ENCODE measurements at places on chromosomes 6 and 20.
A peak's percentile ranks its signal among the peaks of the same experiment; 100 is the strongest.

DNA sequence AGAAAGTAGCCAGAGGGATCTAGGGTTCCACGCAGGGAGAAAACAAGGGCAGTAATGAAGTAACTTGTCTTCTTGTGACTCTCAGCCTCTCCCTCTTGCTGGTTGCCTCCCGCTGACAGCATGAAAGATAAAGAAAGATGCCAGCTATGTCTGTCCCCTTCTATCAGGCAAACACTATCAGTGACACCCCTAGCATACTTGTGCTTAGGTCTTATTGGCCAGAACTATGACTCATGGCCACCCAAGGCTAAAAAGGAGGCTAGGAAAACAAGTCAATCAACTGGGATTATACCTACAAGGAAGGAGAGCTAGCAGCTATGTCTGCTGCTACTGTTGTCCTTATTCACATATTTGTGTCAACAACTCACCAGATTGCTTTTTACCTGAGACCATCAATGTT, 206.8 kb upstream of the SOX4 start:
- DNase-seq, result no peak

- DNase-seq, result no peak
Observed at GRCh38 chr6:8579372-8579771, 144.0 kb upstream of the SLC35B3 start.

DNA sequence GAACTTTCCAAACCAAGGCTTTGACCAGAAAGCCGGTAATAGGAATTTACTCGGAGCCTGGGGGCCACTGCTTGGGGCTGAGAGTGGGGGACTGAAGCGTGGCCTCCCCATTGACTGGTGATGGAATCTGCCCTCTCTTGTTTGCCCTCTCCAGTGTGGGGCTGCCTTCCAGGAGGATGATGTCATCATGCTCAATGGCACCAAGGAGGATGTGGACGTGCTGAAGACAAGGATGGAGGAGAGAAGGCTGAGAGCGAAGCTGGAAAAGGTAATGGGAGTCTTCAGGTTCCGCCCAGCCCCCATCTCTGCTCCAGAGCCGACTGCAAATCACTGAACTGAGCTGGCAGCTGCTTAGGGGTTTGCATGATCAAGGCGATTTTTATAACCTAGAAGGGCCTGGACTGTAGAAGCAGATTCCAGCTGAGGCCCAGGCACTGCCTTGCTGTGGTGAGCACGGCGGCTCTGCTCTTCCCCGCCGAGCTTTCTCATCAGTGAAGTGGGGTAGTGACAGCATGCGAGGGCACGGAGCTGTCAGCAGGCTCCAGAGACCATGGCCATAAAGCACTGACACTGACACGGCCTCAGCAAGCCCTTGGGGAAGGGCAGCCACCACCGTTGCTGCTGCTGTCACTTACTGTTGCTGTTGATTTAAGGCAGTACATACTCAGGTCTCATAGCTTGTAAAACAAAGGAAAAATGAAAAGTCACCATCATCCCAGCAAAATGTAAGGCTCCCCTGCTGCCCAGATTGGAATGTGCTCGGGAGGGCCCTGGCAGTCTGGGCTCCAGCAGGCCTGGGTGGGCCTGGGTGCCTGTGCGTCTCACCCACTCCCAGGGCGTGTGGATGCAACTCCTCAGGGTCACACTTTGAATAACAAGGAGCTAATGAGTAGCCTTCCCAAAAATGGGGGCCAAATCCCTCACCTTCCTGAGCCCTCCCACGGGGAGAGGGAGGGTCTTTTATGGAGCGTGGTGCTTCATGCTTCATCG, 11.1 kb upstream of the FAM209A start:
- DNase-seq, result no peak

DNA sequence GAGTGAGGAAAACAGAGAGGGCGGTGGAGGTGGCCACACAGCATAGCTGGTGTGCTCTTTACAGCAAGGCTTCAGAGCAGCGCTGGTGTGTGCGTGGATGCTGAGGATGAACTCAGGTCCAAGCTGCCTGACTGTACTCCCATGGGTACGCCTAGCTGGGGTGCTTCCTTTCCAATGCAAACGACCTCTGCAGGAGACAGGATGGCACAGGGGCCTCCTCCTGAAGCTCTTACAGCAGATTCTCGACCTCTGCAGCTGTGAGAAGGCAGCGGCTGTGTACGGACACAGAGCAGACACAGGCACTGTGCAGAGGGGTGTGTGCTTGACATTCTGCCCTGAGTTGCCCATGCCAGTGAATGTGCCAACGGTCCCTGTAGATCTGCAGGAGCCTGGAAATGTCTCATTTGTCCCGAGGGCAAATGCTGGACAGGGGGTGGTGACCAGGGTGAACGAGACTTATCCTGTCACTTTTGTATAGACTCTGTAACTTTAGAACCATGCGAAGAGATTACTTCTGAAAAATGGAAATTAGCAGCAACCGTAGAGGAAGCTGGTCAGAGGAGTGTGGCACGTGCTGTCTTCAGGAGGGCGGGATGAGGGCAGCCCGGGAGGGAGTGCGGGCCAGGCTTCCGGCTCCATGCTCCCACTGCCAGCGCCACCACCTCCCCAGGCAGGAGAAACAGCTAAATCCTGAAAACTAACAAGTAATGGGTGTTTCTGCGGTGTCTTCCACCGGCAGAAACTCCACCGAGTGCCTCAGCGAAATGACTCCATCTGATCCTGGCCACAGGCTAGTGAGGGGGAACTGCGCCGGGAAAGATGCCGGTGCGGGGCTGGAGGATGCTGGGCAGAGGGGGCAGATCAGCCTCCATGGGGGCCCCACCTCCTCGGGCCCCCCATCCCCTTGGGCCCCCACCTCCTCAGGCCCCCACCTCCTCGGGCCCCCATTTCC, 120.9 kb upstream of the RPS6KA2 start:
- DNase-seq, result no peak

DNA sequence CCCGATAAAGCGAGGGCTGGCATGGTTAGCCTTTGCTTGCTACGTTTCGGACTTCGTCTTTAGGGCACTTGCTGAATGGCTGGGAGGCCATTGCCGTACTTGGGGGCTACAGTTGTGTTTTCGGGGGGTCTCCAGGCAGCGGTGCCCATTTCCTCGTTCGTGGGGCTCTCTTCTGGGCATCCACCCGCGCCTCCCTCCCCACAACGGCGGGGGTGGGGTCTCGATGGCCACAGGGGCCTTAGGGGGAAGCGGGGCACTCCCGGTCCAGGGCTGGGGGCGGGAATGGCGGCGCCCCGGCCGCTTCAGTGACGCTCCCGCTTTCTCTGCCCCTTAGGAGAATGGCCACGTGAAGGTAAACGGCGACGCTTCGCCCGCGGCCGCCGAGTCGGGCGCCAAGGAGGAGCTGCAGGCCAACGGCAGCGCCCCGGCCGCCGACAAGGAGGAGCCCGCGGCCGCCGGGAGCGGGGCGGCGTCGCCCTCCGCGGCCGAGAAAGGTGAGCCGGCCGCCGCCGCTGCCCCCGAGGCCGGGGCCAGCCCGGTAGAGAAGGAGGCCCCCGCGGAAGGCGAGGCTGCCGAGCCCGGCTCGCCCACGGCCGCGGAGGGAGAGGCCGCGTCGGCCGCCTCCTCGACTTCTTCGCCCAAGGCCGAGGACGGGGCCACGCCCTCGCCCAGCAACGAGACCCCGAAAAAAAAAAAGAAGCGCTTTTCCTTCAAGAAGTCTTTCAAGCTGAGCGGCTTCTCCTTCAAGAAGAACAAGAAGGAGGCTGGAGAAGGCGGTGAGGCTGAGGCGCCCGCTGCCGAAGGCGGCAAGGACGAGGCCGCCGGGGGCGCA, 2.4 kb downstream of the MARCKS start:
- no peak for DNase-seq

GRCh38 chr20:63746751-63747315, 7.3 kb downstream of the SLC2A4RG start:
- no peak for DNase-seq

DNA sequence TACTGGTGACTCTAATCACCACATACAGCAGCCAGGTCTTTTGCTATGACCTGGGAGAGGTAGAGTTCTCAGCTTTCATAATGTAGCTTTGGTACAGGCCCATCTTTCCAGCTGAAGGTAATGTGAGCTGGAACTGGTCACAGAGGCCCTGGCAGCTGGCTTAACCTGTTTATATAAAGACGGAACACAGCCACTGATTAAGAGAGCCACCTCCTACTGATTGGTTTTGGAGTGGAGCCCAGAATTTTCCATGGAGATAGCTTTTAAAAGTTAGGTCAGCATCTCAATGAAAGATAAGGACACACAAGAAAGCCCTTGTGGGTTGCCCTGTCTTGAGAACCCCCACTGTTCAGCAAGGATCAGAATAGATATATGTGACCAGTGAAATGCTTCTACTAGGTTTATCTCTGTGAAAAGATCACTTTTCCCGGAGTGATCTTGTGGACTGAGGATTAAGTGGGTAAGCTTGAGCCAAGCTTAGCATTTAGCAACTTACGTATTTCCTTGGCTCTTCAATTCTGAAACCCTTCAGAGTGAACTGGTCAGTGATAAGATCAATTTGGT, 213.7 kb upstream of the CITED2 start:
- DNase-seq, result no peak

- DNase-seq, result no peak
Observed at GRCh38 chr6:144449911-144450597, 164.9 kb downstream of the UTRN start.

GRCh38 chr6:21831521-21832291, 238.2 kb downstream of the SOX4 start:
- no peak for DNase-seq

DNA sequence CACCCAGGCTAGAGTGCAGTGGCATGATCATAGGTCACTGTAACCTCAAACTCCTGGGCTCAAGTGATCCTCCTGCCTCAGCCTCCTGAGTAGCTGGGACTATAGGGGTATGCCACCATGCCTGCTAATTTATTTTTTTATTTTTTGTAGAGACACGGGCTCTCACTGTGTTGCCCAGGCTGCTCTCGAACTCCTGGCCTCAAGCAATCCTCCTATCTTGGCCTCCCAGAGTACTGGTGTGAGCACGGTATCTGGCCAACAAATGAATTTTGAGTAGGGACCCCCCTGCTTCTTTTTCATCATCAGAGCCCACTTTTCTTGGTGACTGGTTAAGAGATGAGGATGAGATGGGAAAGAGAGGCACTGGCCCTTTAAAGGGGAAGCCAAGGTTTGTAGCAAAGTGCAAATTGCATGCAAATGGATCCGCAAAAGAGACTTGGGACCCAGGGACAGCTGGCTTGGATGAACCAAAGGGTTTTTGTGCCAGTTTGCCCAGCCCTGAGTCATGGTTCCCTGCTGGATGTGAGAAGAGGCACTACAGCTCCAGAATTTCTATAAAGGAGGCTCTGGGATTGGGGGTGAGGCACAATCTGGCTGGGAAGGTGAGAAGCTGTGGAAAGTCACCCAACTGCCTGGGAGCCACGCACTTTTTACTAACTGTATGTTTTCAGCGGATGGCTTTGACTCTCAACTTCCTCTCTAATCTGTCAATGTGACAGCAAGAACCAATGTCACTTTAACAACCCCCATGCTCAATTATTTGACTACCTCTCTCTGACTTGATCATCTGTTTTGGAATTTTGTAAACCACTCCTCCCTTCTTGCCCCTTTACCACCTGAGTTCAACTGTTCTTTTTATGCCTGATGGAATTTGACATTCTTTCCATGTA, 58.7 kb upstream of the RNF24 start:
- no peak for DNase-seq

DNA sequence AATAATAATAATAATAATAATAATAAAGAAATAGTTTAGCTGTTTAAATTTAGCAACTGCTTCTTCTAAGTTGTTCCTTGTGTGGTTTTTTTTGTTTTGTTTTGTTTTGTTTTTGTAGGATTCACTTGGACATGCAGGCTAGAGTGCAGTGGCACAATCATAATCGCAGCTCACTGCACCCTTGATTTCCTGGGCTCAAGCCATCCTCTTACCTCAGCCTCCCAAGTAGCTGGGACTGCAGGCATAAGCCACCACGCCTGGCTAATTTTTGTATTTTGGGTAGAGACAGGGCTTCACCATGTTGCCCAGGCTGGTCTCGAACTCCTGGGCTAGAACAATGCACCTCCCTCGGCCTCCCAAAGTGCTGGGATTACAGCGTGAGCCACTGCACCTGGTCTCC, 15.3 kb upstream of the EYA2 start:
- DNase-seq, result no peak

- no peak for DNase-seq
Observed at GRCh38 chr6:111503194-111503593, 20.2 kb upstream of the REV3L start.

GRCh38 chr6:147868427-147869190, 360.1 kb downstream of the SAMD5 start:
- no peak for DNase-seq

DNA sequence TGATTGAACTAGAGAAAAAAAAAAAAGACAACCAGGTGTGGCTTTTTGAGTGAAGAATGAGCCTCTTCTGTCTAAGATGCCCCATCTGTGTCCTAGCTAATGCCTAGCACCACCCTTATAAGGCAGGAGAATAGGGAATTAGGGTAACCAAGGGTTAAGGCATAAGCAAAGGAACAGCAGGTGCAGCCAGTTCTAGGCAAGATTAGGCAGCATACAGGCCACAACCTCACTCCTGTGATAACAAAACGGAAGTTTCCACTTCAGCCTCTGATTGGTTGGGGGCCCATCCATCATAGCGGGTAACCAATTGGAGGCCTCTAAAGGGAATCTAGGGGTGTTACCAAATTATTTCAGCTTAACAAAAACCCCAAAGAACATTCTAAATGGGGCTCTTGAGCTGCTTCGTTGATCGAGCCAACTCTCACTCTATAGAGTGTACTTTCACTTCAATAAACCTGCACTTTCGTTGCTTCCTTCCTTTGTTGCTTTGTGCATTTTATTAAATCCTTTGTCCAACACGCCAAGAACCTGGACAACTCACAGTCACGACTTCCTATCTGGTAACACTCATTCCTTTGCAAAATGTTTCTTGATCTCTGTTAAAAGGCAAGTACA, 61.9 kb upstream of the TAGAP start:
- peak; percentile 89 for DNase-seq

- no peak for DNase-seq
Observed at GRCh38 chr20:21391185-21391971, 5.9 kb downstream of the NKX2-4 start.

GRCh38 chr6:75103431-75103830, 102.4 kb downstream of the COL12A1 start:
- DNase-seq, result no peak

DNA sequence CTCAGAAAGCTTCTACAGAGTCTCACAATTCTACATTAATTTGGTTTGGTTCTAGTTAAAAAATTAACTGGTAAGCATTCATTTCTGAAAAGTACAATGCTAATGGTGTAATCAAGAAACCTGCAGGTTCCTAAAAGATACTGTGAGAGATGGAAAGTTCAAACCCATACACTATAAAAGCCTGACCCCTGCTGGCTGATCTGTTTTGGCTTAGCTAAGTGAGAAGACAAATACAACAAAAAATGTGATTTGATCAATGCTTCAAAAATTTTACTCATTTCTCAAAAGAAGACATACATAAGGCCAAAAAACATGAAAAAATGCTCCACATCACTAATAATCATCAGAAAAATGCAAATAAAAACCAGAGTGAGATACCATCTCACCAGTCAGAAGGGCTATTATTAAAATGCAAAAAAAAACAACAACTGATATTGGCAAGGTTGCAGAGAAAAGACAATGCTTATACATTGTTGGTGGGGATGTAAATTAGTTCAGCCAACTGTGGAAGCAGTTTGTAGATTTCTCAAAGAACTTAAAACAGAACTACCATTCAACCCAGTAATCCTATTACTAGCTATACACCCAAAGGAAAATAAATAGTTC, 102.8 kb downstream of the MOXD1 start:
- DNase-seq, result peak; percentile 13
